ENCODE measurements at places on chromosomes 12 and 14.

DNA sequence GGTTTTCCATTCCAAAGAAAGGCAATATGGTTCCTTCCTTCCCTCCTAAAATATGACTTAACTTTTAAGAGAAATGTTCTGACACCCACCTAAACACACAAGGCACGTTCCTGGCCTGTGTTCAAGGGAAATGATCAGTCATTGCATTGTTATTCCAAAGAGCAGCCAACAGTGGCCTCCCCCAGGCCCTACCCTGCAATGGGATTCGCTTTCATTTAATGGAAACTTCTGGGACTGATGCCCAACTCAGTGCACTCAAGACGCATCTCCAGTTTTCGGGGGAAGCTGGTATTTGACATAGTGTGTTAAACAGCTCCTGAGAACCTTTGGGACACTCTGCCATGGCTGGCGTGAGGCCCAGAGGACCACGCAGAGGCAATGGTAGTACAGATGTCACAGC lies 65.9 kb downstream of the DDX51 start:
- no peak for DNase-seq

GRCh38 chr12:103590271-103590670 lies 3.2 kb downstream of the STAB2 start:
- no peak for DNase-seq

- no peak for DNase-seq
These were observed 16.5 kb downstream of the MYO1A start for GRCh38 chr12:57033431-57033830.

DNA sequence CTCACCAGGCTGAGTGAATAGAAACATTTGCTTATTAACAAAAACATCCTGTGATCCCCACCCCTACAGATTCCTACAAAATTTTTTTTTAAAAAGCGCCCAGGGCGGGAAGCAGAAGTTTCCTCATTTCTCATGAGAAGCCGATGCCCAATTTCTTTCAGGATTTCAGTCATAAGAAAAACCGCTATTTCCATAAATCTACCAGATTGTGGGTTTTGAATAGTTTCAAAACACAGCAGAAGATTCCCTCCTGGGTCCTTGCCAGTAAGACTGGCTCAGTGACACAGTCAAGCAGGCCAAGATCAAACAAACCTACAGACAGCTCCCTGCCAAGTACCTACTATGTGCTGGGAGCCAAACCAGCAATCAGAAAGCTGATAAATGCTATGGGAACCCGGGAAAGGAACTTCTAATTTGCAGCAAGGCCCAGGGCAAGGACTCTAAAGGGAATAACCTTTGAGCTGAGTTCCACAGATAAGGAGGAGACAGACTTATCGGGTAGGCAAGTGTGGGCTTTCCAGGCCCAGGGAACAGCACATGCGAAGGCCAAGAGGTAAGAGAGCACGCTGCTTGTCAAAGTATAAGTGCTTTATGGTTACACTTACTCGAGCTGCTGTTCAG lies 68.7 kb downstream of the CCDC88C start:
- DNase-seq: no peak

DNA sequence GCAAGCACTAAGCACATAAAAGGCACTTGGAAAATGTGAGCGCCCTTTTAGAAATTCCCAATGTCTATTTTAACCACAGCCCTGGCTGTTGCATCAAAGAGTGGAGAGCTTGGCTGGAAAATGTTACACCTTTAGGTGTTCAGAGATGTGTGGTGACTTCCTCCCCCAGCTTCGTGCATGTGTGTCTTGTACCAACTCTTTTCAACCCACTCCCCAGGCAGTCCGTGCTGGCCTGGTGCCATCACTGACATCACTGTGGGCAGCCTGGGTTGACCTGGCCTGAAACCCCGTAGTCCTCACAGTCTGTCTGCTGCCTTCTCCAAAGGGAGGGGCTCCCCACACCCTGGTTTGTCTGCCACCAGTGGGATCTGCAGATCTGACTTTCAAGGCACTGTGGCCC lies 101.8 kb downstream of the SCARB1 start:
- DNase-seq: no peak

DNA sequence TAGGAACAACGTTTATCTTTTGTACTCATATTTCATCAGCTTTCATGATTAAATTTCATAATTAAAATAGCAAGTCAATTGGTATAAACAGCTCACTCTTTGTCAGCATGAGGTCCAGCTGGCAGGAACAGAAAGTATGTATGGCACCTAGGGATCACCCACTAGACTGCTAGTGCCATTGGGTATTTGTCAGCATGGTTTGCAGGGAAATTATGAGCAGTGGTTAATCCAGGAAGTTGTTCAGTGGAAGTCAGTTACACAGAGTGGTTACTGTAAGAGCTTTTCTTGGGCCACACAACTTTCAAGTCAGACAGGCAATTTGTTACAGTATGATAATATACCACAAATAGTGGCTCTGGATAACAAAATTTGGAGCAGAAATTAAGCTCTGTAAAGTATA lies 340.3 kb upstream of the RGS6 start:
- no peak for DNase-seq

GRCh38 chr12:130064999-130065398 lies 97.3 kb upstream of the FZD10 start:
- DNase-seq: no peak

- no peak for DNase-seq
These were observed 104.7 kb downstream of the RFLNA start for GRCh38 chr12:124399622-124400021.

GRCh38 chr12:32115404-32116104 lies 8.9 kb downstream of the BICD1 start:
- DNase-seq: peak; percentile 81

GRCh38 chr12:79186506-79186905 lies 321.9 kb downstream of the SYT1 start:
- DNase-seq: no peak

- DNase-seq: no peak
These were observed 1.9 kb downstream of the TMEM253 start for GRCh38 chr14:21102521-21103410.

DNA sequence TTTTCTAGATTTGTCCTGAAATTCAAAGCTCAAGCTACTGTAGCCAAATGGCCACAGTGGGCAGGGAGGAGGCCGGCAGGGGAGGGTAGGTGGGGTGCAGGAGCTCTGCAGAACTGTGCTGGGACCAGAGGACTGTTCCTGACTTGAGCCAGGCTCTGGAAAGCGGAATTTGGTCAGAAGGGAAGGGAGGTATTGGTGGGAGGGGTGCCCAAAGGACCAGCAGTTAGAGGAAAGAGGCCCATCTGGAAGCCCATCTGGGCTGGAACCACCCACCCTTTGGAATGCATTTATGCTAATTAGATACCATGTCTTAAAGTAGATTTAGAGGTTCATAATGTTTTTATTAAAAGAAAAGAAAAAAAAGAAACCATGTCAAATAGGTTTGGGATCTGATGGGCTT lies 24.5 kb upstream of the JPH4 start:
- no peak for DNase-seq

DNA sequence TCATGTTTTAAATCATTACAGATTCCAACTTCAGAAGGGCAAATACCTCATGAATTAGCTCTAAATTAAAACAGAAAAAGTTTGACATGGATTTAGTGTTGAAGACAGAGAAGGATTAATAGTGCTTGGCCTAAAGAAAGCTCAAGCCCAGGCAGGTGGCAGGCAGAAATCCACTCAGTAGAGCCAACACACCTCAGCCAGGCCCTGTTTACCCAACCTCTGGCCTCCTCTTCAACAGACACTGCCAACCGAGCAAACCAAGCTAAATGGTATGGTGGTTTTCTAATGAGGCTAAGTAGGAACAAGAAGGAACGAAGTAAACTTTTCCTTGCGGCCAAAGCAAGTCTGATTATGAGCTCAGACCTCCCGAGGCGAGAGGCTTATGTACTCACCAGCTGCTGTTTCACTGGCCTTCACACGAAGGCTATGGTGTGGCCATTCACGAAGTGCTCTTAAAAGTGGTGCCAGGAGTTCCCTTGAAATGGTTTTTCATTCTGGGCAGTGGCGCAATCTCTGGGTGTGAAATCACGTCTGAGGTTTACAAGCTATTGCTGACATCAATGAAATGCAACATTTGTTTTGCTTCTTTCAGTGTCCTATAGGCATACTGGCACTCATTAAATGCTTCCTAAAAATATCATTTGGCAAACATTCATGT lies 124.1 kb upstream of the LGR5 start:
- DNase-seq: no peak

- DNase-seq: no peak
These were observed 646.2 kb downstream of the VRK1 start for GRCh38 chr14:97443412-97443811.
